ENCODE measurements at places on chromosomes 16 and 17.

DNA sequence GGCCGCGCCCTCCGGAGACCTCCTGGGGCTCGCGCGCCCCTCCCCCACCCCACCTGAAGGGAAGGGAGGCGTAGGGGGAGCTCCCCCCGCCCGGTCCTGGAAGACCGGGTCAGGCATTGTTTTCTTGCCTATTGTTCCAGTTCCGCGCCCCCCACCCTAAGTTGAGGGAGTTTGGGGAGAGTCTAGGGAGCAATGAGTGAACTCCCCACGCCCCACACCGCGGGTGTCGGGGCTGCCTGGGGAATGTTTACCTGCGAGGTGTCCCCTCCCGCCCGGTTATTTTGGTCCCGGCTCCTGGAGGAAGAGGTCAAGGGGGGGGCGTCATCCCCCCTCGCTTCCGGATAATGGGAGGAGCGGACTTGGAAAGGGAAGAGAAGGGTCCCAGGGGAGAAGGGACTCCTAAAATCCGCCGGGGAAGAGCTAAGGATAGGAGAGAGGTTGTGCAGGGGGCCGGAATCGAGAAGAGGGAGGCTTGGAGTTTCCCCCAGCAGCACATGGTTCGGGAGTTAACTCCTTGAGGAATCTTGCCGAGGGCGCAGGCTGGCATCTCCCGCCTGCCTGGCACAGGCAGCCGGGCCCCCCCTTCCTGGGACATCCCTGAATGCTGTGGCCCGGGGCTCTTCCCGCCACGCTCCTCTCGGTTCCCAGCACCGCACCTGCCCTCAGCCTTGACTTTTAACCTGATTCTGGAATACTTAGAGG, 881 bp downstream of the MLLT6 start:
- no peak for DNase-seq

- no peak for DNase-seq
These were observed 202.6 kb upstream of the MYOCD start for GRCh38 chr17:12463102-12463501.

DNA sequence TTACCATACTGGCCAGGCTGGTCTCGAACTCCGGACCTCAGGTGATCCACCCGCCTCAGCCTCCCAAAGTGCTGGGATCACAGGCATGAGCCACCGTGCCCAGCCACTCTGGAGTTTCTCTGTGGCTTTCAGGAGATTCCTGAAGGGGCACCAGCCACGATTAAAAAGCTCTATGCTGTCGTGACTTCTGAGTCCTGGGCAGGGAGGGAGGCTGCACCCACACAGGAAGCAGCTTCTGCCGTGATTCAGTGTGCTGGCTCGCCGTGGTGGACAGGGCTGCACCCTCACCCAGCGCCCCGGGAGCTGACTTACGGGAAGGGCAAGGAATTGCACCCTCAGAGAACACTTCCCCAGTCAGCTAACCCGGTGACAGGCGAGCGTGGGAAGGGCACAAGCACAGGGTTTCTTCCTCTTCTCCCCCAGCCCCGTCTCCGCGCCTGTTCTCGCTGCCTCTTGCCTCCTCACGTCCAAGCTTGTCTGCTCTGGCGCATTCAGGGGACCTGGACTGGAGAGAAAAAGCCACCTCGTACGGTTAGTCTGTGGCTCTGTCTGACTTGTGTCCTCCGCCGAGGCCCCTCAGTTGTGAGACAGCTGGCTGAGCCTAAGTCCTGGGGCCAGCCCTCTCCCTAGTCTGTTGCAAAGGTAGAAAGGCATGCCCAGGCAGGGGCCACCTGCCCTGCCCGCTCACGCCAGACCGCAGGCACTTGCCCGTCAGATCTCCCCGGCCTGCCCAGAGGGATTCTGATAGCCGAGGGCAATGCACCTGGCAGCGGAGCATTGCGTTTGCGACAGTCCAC, 145.0 kb downstream of the SEC14L1 start:
- no peak for DNase-seq

DNA sequence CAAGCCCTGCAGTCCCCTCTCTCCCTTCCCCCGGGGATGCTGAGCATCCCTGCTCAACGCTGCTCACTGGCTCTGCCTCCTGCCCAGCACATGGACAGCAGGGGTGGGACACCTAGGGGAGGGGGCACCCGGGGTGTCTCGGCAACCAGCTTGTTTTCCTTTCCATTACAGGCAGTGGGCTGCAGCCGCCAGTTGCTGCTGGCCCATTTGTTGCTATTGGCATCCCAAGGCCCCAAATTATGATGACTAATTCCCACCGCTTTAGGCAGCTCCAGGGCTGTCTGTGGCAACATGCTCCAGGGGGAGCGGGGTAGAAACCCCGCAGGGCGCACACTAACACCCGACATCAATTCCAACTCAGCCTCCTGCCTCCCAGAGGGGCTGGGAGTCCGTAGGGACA, 4.9 kb downstream of the SDK2 start:
- no peak for DNase-seq

GRCh38 chr16:76943921-76944320, 247.1 kb upstream of the MON1B start:
- DNase-seq = no peak

- DNase-seq = no peak
These were observed 30.5 kb downstream of the NSMCE1 start for GRCh38 chr16:27238016-27238587.

DNA sequence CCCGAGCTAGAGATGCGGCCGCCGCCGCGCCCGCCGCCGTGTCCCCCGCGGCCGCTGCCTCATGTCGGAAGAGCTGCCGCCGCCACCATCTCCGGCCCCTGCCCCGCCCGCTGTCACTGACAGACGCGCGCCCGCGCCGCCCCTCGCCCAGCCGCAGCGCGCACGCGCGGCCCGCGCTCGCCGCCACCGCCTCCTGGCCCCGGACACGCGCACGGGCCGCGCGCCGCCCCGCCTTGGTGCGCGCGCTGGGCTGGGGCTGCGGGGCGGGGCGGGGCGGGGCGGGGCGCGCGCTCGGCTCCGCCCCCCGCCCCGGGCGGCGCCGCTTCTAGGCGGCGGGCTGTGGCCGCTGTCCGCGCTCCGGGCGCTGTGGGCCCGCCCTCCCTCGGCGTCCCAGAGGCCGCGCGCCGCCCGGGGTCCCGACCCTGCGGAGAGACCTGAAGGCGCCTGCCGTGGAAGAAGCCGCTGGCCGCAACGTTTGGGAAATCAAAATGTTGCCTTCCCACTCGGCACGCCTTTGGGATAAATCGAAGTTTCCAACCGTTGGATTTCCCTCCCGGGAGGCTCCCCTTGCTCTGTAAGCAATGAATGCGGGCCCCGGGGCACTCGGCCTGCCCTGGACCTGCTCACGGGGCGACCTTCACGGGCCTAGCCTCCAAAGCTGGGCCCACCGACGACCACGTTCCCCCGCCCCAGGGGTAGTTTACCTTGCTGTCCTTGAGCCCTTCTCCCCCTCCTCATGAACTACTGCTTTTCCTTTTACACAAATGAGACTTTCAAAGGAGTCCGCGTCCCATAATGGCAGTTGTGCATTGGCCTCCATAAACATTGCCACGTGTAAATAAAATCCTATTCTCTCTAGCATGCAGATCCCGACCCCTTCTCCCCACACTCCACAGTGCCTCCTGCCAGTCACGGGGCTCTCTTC, at the start of gene ADCY9:
ADCY9 (minus strand) TSS at position 118 of the 925 bp plus-strand sequence. CDS start 1,000 bp downstream, outside the sequence.
- peak; percentile 41 for DNase-seq

GRCh38 chr17:59754552-59754951, 47.1 kb downstream of the VMP1 start:
- no peak for DNase-seq

GRCh38 chr17:6078458-6078871, 8.3 kb downstream of the WSCD1 start:
- no peak for DNase-seq

DNA sequence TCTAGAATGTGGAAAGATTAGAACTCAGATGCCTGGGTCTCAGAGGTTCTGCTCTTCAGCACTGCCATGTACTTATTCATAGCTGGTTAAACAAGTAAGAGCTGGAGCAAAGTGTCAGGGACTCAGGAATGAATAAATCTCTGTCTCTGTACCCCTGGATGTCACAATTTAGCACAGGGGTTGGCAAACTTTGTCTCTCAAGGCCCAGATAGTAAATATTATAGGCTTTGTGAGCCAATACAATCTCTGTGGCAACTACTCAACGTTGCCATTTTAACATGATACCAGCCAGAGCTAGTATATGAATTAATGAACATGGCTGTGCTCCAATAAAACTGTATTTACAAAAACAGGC, 220.3 kb upstream of the MON1B start:
- no peak for DNase-seq

Measured in stimulated activated CD4-positive, alpha-beta T cell treated with anti-CD3 and anti-CD28 coated beads, Interleukin-12 subunit alpha, Interleukin-12 subunit beta, amount 100 ng/mL, for 24 hours (primary cell).